M059J (cell line): ENCODE measurements at places on chromosomes 3 and 15. TPM values are rescaled to one million over a fixed set of nuclear protein-coding genes. Genes with fewer than 3 reads are reported as not detected.
A peak's percentile ranks its signal among the peaks of the same experiment; 100 is the strongest.

Gene LMAN1L
- total RNA-seq, result not detected in 2 replicates

Gene ACAP2
- 25.5 and 35.3 TPM in 2 replicates for total RNA-seq

DNA sequence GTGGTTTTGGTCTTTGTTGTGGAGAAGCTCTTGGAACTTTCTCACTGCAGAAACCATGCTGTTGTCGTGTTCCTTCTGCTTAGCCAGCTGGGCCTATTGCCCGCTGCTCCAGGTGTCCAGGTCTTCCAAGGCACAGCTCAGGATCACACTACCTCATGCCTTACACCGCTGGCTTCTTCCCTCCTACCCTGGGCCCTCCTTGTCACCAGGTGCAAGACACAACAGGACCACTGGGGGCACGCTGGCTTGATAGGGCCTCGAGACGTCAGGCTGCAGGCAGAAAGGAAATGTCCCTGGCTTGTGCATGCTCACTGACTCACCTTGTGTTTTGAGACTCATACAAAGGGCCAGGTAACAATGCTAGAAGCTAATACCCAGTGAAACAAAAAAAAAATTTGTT, 32.3 kb downstream of the PAQR9 start:
- DNase-seq, result peak; percentile 48

- DNase-seq, result no peak
These were observed 45.8 kb upstream of the IP6K2 start for GRCh38 chr3:48762816-48763215.
